ENCODE measurements at places on chromosomes 2 and 18.

DNA sequence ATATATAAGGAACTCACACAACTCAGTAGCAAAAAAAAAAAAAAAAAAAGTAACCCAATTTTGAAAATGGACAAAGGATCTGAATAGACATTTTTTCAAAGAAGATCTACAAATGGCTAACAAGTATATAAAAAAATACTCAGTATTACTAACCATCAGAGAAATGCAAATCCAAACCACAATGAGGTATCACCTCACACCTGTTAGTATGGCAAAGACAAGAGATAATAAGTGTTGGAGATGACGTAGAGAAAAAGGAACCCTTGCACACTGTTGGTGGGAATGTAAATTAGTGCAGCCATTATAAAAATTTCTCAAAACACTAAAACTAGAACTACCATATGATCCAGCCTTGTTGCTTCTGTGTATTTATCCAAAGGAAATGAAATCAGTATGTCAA lies 5.8 kb upstream of the CNDP1 start:
- no peak for DNase-seq

GRCh38 chr2:145383961-145384360 lies 864.0 kb upstream of the ZEB2 start:
- no peak for DNase-seq

GRCh38 chr18:26540043-26540628 lies 8.2 kb downstream of the KCTD1 start:
- DNase-seq = no peak

DNA sequence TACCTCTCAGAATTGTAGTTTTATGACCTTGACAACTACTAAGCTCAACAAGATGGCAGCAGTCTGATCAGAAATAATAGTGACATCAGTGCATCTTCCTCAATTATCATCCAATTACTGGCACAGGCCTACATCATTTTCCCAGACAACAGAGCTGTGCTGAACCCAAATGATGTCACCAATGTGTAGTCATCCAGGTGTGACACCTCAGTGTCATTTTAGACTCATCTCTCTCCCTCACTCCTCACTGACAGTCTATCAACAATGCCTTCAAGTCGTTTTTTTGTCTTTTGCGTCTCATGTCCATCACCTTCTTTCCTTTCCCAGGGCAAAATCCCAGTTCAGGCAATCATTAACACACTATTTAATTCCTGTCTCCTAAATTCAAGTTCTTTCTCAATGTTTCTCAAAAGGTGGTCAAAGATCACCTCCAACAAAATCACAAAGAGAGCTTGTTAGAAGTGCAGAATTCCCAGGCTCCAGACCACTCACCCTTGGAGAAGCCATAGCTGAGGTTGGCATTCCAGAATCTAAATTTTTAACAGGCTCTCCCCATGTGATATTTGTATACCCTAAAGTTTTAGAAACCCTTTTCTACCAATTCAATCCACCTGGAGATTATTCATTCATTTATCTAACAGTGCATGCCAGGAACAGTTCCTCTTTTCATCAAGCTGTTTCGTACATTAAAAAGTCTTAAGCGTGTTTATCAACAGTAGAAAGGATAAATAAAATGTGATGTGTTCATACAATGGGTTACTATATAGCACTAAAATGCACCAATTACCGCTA lies 125.3 kb upstream of the KLF7 start:
- DNase-seq = no peak

GRCh38 chr18:76573325-76574025 lies 78.4 kb upstream of the ZNF516 start:
- DNase-seq = no peak

Measured in stimulated activated CD8-positive, alpha-beta memory T cell treated with anti-CD3 and anti-CD28 coated beads, Interleukin-12 subunit alpha, Interleukin-12 subunit beta, amount 100 ng/mL, for 4 hours (primary cell).